Cortex of kidney (tissue), 1 donor: ENCODE measurements at places on chromosomes 16 and 17.

GRCh38 chr16:67430977-67431774 lies at the start of gene HSD11B2:
Gene HSD11B2 (plus strand): TSS chr16:67431121. CDS start chr16:67431249, 128 bp downstream.
- peak; percentile 76 for DNase-seq

DNA sequence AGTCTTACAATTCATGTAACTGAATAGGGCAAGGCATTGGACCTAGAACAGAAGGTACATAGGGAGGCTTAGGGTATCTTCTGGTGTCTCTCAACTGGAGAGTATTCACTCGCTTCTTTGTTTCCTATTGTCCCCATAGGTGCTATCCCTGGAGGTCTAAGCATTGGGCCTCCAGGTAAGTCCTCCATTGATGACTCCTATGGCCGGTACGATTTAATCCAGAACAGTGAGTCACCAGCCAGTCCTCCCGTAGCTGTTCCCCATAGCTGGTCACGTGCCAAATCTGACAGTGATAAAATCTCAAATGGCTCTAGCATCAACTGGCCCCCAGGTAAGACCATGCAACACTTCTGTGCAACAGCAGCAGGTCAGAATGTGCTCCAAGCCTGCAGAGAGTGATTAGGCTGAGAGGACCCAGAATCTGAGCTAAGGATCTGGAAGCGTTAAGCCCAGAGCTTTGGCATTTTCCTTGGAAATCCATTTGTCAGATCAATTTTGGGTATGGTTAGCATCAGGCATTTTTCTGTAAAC lies 35.7 kb downstream of the TMC6 start:
- no peak for DNase-seq

- no peak for DNase-seq
These were observed 3.0 kb upstream of the WFIKKN2 start for GRCh38 chr17:50832267-50832863.

- no peak for DNase-seq
These were observed 7.3 kb downstream of the MFSD6L start for GRCh38 chr17:8791910-8792270.

- no peak for DNase-seq
These were observed 831 bp downstream of the SMIM22 start for GRCh38 chr16:4795828-4796572.

DNA sequence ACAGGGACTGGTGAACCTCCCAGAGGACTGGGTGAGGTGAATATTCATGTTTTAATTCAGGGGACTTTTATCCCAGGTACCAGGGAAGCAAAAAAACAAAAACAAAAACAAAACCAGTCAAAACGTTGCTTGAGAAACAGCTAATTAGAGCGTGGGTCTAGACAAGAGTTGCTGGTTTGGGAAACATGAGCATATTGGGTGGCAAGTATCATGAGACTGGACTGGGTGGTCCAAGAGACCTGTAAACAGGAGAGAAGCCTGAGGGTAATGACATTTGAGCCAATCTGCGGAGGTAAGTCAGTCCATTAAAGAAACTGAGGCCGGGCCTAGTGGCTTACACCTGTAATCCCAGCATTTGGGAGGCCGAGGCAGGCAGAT lies 11.5 kb upstream of the BPTF start:
- DNase-seq, result no peak

- no peak for DNase-seq
These were observed 50.3 kb downstream of the N4BP1 start for GRCh38 chr16:48559462-48560211.

GRCh38 chr17:30939051-30939689 lies 17.4 kb downstream of the ADAP2 start:
- DNase-seq, result no peak

DNA sequence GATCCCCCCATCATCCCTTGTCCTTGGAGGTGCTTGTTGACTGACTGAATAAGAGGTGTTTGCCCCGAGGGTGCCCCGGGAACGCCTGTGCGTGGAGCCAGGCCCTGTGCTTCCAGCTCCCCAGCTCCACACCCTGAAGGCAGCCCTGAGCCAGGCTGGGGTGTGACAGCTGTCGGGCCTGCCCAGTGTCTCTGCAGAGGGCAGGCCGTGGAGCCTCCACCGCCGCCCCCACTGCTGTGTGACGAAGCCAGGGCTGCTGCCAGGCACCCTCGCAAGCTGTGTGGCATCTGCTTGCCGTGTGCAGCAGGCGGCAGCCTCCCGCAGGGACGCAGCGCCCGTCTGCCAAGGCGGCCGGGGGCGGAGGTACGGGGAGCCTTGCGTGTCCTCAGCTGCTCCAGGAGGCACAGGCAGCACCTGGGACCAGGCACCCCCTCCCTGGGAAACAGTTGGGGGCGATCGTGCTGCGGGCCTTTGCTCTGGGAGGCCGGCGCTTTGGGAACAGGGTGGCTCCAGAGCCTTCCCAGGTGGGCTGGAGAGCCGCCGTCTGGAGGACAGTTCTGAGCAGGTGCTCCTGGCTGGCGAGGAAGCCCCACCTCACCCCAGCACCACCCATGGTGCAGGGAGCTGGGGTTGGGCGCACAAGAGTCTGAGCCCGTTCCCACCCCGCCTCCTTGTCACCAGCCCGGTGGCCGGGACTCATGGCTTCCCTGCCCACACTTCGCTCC lies 26.6 kb downstream of the GSE1 start:
- no peak for DNase-seq

- DNase-seq, result no peak
These were observed 17.5 kb downstream of the GUCY2D start for GRCh38 chr17:8019665-8020650.

DNA sequence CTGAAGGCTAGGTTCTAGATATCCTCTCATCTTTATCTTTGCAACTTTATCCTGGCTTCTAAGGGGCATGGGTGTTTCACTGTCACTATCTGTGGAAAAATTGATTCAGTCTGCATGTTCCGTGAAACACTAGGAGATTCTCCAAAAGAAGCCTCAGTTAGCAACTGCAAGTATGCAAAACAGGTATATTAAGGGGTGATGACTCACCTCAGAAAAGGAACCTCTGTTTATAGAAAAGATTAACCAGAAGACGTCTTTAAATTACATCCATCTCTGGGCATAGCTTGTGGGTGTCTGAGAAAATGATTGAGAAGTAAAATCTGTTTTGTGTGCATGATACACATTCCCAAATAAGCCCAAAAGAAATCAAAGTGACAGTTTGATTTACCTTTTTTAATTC lies 353.8 kb upstream of the HSBP1 start:
- no peak for DNase-seq

DNA sequence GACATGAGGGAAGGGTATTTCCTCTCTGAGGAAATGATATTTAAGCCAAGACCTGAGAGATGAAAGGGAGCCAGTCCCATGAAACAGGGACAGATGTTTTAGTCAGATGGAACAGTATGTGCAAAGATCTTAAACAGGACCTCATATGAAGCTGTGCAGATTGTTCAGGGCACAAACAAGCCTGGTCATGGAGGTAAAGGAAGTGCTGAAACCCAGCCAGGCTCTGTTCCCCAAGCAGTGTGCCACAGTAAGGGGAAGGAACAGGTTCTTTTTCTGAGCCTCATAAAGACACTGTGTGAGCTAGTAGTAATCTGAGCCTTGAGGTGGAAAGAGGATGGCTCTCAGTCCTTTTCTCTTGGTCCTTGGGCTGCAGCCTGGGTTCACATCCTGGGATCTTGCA lies 159.9 kb downstream of the ANKFN1 start:
- no peak for DNase-seq

GRCh38 chr16:54000361-54000760 lies 286.2 kb downstream of the IRX3 start:
- no peak for DNase-seq

- no peak for DNase-seq
These were observed 21.2 kb downstream of the METTL9 start for GRCh38 chr16:21620592-21620991.

GRCh38 chr16:63876103-63876502 lies 1245.8 kb downstream of the CDH11 start:
- DNase-seq, result no peak

- no peak for DNase-seq
These were observed 232.3 kb downstream of the ZFHX3 start for GRCh38 chr16:72815348-72816318.

DNA sequence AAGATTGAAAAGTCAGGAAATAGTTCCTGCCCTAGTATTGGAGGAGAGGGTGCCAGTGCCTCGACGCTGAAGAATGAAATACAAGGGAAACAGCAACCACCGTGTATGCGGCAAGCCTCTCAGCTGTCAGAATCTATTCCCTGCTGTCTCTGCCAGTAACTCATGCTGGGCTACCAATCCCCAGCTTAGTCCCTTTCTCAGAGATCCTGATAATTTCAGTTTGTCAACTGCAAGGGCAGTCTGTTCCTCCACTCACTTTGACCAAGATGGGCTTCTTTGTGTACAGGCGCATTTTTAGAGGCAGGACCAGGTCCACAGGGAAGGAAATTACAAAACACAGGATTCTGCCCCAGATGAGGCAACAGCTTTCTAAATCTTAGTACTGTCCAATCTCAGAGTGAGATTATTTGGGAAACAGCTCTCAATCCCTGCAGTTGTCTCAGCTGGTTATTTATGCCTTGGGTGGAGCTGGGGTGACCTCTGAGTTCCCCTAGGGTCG lies 1.3 kb downstream of the NQO1 start:
- no peak for DNase-seq

GRCh38 chr16:26220894-26221293 lies 529.1 kb downstream of the HS3ST4 start:
- no peak for DNase-seq

DNA sequence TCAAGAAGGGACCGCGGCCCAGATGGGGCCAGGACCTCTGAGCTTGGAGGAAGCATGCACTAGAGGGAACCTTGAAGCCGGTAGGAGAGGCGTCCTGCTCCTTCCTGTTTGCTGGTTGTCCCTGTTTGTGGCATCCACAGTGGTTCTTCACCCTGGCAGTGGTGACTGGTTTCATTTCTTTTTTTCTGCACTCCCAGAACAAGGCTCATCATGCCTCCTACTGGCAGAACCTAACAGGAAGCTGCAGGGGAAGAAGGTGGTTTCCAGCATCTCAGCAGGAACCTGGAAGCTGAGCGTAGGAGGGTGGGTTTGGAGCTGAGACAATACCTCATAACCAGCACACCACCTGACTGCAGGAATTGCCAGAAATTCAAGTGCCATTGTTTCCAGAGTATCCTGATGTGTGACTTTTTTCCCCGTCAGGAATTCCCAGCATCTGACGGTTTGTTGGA lies 5.8 kb downstream of the TMEM231 start:
- DNase-seq, result no peak

- DNase-seq, result no peak
These were observed 4.2 kb upstream of the SLC16A3 start for GRCh38 chr17:82224666-82225065.

DNA sequence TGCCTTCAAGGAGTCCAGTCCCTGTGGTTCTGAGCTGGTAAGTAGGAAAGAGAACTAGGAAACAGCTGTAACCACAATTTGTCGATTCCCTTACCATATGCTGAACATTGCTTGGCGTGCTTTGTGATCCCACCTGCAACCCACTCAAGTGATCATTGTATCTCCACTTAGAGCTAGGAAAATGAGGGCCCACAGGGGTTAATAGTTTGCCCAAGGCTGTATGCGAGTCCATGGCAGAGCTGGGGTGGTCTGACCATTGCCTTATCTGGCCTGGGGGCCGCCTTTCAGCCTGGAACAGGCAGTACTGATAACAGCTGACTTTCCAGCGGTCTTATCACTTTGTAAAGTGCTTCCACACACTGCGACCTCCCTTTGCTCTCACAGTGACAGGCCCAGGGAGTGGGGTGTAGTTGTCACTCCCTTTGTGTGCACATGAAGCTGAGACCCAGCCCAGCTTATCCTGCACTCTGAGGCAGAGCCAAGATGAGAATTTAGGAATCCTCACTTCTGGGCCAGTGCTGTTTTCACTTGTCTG lies 9.8 kb downstream of the MYL4 start:
- DNase-seq, result no peak

- DNase-seq, result no peak
These were observed 31.2 kb downstream of the XYLT1 start for GRCh38 chr16:17439580-17439979.

DNA sequence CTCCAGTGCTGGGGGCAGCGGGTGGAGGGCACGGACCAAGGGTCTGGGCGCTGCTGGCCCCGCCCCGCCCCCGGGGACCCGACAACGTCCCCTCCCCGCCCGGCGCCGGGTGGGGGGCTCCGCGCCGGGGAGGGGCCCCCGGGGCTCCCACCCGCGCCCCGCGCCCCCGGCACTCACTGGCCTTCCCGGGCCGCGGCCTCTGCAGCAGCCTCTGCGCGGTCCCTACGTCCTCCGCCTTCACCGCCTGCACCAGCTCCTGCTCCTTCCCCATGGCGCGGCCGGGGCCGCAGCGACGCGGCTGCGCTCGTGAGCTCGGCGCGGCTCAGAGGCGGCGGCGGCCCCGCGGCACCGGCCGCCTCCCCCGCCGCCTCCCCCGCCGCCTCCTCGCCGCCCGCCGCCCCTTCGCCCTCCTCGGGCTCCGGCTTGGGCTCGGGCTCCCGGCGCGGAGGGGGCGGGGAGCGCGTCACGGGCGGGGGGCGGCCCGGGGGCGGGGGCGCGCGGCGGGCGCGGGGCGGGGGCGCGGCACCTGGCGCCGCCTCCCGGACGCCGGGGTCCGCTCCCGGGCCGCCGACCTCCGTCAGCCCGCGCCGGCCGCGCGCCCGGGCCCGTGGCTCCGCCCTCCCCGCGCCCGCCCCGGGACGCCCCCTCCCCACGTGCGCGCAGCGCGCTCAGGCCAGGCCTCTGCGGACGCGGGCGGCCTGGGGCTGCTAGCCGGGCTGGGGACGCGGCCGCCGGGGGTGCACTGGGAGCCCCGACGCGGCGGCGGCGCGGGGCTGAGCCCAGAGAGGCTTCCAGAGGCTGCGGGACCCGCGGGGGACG lies at the start of gene CASKIN1:
Gene CASKIN1, minus strand, starts transcription at position 444 of the 819 bp plus-strand sequence. Its CDS starts 173 bp downstream, at position 271.
- no peak for DNase-seq

- DNase-seq, result no peak
These were observed 105.5 kb downstream of the KPNA2 start for GRCh38 chr17:68141050-68141449.

DNA sequence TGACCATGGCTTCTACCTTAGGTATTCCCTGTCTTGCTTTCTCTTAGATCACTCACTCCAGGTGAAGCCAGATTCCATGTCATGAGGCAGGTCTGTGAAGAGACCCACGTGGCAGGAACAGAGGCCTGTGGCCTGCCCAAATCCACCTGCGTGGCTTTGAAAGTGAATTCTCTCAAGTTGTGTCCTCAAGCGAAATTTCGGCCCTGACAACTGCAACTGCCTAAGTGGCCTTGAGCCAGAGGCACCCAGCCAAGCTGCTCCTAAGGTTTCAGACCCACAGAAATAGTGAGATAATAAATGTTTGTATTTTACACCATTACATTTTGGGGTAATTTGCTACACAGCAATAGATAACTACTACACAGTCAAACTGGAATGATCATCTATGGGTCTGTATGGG lies 497.9 kb downstream of the XYLT1 start:
- no peak for DNase-seq

GRCh38 chr17:49548506-49549310 lies 27.0 kb upstream of the NXPH3 start:
- DNase-seq, result no peak

DNA sequence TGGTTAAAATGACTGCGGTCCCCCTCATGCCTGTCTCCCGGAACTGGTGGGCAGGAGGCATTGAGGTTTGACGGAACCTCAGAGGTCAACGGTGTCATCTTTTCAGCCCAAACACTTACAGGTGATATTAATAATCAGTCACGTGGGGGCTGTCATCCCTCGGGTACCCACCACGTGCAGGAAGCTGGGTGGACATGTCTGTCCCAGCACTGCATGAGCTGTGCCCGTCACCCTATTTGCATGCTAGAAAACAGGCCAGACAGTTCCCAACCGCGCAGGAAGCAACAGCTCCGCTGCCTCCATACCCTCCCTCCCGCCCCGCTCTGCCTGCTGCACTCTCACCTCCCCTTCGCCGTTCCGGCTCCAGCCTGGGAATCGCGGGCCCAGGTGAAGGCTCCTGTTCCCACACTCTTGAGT lies 1.4 kb downstream of the SYNGR3 start:
- no peak for DNase-seq
